ENCODE measurements at places on chromosomes 6 and 20.
A peak's percentile ranks its signal among the peaks of the same experiment; 100 is the strongest.

DNA sequence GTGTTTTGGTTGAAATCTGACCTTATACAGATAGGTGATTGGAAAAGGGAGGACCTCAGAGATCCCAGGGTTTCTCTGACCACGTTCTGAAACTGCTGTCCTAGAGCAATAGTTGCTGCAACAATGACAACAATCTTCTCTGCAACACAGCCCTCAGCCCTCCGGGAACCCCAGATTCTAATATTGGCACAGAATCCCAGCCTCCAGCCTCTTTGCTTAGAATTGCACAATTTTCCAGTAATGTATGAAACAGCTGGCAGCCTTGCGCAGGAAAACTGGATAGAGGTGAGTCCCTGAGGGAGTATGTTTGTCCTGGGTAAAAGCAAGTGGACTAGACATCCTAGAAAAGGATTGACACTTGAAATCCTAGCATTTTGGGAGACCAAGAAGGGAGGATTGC, 30.4 kb upstream of the PNRC1 start:
- no peaks in the 10 kb centered on the region for H3K36me3 ChIP-seq
- no peaks in the 10 kb centered on the region for H3K27me3 ChIP-seq
- DNase-seq, result no peak
- H3K4me1 ChIP-seq, result peaks cover 14% of the 10 kb centered on the region
- H3K27ac ChIP-seq, result no peak overlapping the region
- H3K4me3 ChIP-seq, result no peak overlapping the region

GRCh38 chr20:19952392-19952791, 64.8 kb upstream of the NAA20 start:
- H3K27ac ChIP-seq, result no peak overlapping the region
- H3K27me3 ChIP-seq, result no peaks in the 10 kb centered on the region
- peaks cover 8% of the 10 kb centered on the region for H3K4me1 ChIP-seq
- DNase-seq, result no peak
- H3K4me3 ChIP-seq, result no peak overlapping the region

DNA sequence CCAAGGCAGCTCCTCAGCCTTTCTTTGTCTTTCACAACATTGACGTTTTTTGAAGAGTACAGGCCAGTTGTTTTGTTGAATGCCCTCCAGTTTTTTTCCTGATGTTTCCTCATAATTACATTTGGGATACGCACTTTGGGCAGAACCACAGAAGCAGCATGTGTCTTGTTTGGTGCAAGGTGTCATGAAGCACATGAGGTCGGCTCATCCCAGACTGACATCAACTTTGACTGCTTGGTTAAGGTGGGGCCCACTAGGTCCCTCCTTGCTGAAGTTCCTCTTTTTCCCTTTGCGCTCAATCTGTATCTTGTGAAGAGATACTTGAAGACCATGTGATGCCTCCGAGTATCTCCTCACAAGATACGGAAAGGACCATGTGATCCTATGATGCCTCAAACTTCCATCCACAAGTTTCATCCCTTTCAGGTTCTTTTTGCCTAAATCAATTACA, 10.5 kb downstream of the SNAI1 start:
- H3K4me1 ChIP-seq, result peaks cover 9% of the 10 kb centered on the region
- no peak for DNase-seq
- no peak overlapping the region for H3K4me3 ChIP-seq
- no peaks in the 10 kb centered on the region for H3K36me3 ChIP-seq

GRCh38 chr20:33963751-33964150, 30.0 kb upstream of the RALY start:
- H3K27me3 ChIP-seq, result peaks cover 2% of the 10 kb centered on the region
- no peaks in the 10 kb centered on the region for H3K4me1 ChIP-seq
- no peak overlapping the region for H3K27ac ChIP-seq

- H3K27ac ChIP-seq, result no peak overlapping the region
- H3K27me3 ChIP-seq, result peaks cover 2% of the 10 kb centered on the region
- H3K4me1 ChIP-seq, result peaks cover 11% of the 10 kb centered on the region
Observed at GRCh38 chr6:37531437-37532036, 31.8 kb upstream of the CCDC167 start.

DNA sequence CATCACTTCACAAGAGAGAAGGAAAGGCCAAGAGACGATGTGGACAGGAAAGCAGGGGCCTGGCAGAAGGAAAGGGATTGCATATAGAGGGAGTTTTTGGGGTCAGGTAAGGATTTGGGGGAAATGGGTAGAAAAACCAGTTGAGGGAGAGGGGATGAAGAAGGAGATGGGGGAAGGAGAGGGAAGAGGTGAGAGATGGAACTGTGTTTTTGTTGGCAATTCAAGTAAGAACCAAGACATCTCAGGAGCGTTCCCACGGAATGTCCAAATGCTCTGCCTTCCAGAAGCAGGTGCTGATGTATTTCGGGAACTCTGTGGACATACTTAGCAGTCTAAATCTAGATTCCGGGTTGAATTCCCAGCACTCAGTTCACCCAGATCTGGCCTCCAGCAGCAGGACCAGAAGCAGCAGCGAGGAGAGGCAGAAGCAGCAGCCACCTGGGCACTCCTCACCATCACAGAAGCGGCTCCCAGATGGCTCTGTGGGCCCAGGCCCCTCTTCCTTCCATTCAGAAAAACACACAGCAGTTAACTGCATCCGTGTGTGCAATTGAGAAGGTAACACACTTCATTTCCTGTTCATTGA, 88.8 kb downstream of the DZANK1 start:
- no peak overlapping the region for H3K27ac ChIP-seq
- no peak overlapping the region for H3K4me3 ChIP-seq
- H3K4me1 ChIP-seq, result no peaks in the 10 kb centered on the region
- no peaks in the 10 kb centered on the region for H3K27me3 ChIP-seq
- no peaks in the 10 kb centered on the region for H3K36me3 ChIP-seq
- no peak for DNase-seq

GRCh38 chr6:56370561-56371211, 123.3 kb upstream of the COL21A1 start:
- H3K4me1 ChIP-seq, result peaks cover 3% of the 10 kb centered on the region
- no peak for DNase-seq
- H3K27ac ChIP-seq, result no peak overlapping the region
- no peak overlapping the region for H3K4me3 ChIP-seq

GRCh38 chr20:24001712-24002405, 13.3 kb upstream of the GGTLC1 start:
- H3K36me3 ChIP-seq, result no peaks in the 10 kb centered on the region
- peaks cover 3% of the 10 kb centered on the region for H3K27me3 ChIP-seq
- no peak overlapping the region for H3K4me3 ChIP-seq
- H3K27ac ChIP-seq, result no peak overlapping the region

- no peak overlapping the region for H3K27ac ChIP-seq
- peaks cover 10% of the 10 kb centered on the region for H3K36me3 ChIP-seq
Observed at GRCh38 chr20:44637522-44638372, 13.8 kb downstream of the ADA start.

GRCh38 chr6:98650941-98651340, 183.4 kb upstream of the POU3F2 start:
- H3K4me3 ChIP-seq, result no peak overlapping the region
- H3K27me3 ChIP-seq, result no peaks in the 10 kb centered on the region
- H3K27ac ChIP-seq, result no peak overlapping the region
- H3K4me1 ChIP-seq, result no peaks in the 10 kb centered on the region

GRCh38 chr6:143299253-143300166, 151.0 kb downstream of the ADAT2 start:
- H3K4me3 ChIP-seq, result no peak overlapping the region
- no peak overlapping the region for H3K27ac ChIP-seq
- no peaks in the 10 kb centered on the region for H3K27me3 ChIP-seq
- no peaks in the 10 kb centered on the region for H3K36me3 ChIP-seq
- DNase-seq, result no peak

- peaks cover 9% of the 10 kb centered on the region for H3K4me1 ChIP-seq
- H3K36me3 ChIP-seq, result peaks cover 46% of the 10 kb centered on the region
- no peak overlapping the region for H3K4me3 ChIP-seq
- H3K27ac ChIP-seq, result no peak overlapping the region
- no peaks in the 10 kb centered on the region for H3K27me3 ChIP-seq
- DNase-seq, result no peak
Observed at GRCh38 chr20:50577175-50578018, 67.2 kb downstream of the PTPN1 start.

DNA sequence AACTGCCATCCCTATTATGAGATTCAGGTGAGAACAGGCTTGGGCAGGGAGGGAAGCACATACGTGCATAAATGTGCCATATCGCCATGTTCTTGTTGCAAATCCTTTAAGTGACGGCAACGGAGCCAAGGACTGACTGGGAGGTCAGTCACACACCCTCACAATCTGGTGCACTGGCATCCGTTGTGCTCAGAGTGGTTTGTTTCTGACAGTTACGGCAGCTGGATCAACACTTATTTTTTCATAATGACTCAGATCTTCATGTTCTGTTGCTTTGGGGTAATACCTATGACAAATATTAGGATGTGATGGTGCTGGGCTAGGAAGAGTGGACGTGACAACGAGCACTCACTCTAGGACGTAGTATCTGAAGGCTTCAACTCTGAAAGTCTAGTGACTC, 56.2 kb upstream of the PREP start:
- H3K4me3 ChIP-seq, result peak overlapping the region; percentile 51
- DNase-seq, result peak; percentile 2
- no peaks in the 10 kb centered on the region for H3K36me3 ChIP-seq
- no peaks in the 10 kb centered on the region for H3K27me3 ChIP-seq
- peak overlapping the region; percentile 78 for H3K27ac ChIP-seq
- peaks cover 30% of the 10 kb centered on the region for H3K4me1 ChIP-seq

GRCh38 chr6:161545741-161546140, 271.9 kb upstream of the AGPAT4 start:
- no peaks in the 10 kb centered on the region for H3K36me3 ChIP-seq
- no peak for DNase-seq
- H3K27ac ChIP-seq, result no peak overlapping the region

GRCh38 chr6:89251170-89251569, 34.0 kb upstream of the GABRR1 start:
- DNase-seq, result no peak
- no peak overlapping the region for H3K4me3 ChIP-seq
- peaks cover 2% of the 10 kb centered on the region for H3K27me3 ChIP-seq

GRCh38 chr20:42041000-42041565, 422.9 kb upstream of the CHD6 start:
- no peak overlapping the region for H3K4me3 ChIP-seq
- DNase-seq, result no peak
- H3K36me3 ChIP-seq, result no peaks in the 10 kb centered on the region

- H3K4me3 ChIP-seq, result no peak overlapping the region
- H3K27ac ChIP-seq, result no peak overlapping the region
- no peaks in the 10 kb centered on the region for H3K36me3 ChIP-seq
- peaks cover 41% of the 10 kb centered on the region for H3K4me1 ChIP-seq
- no peak for DNase-seq
- H3K27me3 ChIP-seq, result peaks cover 14% of the 10 kb centered on the region
Observed at GRCh38 chr20:17857639-17858449, 110.8 kb downstream of the SNX5 start.

GRCh38 chr6:148747145-148747470, 278 bp downstream of the UST start:
- H3K4me3 ChIP-seq, result peak overlapping the region; percentile 85
- H3K4me1 ChIP-seq, result peaks cover 23% of the 10 kb centered on the region
- no peaks in the 10 kb centered on the region for H3K36me3 ChIP-seq
- DNase-seq, result no peak
- H3K27ac ChIP-seq, result no peak overlapping the region
- peaks cover 44% of the 10 kb centered on the region for H3K27me3 ChIP-seq

DNA sequence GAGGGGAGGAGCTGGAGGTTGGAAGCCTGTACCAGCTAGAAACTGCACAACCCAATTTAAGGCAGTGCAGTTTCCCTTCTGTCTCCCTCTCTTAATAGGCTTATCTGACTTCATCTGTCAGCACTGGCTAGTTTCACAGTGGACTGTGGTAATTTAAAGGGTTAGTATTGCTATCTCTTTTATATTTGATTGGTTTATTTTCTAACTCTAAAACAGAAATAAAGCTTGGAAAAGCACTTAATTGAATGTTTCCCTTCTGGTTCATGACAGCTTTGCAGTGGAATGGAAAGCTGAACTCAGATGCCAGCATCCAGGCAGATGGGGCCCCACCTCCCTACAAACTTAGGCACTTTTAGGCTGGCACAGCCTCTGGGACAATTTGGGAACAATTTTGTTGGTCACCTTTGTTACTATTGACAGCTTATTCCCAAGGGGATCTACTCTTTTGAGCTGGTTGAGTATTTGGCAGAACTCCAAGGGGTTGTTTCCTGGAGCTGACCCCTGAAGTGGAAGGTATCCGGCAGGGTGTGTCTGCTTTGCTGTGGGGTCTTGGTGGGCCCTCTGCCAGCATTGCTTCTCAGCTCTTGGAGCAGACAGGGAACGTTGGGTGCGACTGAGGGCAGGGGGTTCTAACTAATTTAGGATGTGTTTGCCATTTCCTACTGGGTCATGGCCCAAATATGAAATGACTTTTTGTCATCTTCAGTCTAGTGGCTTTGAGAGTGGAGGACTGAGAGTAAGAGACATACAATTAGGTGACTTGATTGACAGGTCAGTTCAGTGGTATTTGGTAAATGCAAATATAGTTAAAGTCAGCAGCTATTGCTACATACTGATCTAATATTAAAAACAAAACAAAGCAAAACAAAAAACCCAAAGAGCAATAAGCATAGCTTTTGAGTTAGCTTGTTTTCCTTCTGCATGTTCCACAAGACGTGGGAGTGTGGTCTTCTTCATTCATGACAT, 9.3 kb downstream of the SH3BGRL2 start:
- H3K36me3 ChIP-seq, result no peaks in the 10 kb centered on the region
- H3K4me1 ChIP-seq, result no peaks in the 10 kb centered on the region
- H3K27me3 ChIP-seq, result peaks cover 13% of the 10 kb centered on the region
- no peak overlapping the region for H3K27ac ChIP-seq
- no peak for DNase-seq

- DNase-seq, result no peak
- H3K4me1 ChIP-seq, result no peaks in the 10 kb centered on the region
- peaks cover 2% of the 10 kb centered on the region for H3K27me3 ChIP-seq
- H3K4me3 ChIP-seq, result no peak overlapping the region
- no peaks in the 10 kb centered on the region for H3K36me3 ChIP-seq
Observed at GRCh38 chr6:75775219-75775618, 26.2 kb downstream of the MYO6 start.

DNA sequence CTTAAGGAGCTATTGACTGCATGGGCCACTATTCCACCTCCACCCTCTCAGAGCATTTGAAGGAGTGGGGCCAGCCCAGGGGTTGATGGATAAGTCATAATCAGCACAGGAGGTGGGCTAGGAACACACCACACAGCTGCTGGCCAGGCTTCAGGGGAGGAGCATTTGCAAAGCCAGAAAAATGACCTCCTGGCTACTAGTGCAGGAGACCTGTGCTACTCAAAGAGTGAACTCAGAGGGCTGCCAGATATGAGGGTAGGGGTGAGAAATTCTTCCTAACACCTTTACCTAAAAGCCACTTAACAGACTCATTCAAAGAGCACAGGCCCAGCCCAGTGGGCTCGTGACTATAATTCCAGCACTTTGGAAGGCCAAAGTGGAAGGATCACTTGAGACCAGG, 210.8 kb downstream of the TBXT start:
- H3K4me3 ChIP-seq, result no peak overlapping the region
- H3K27ac ChIP-seq, result no peak overlapping the region
- H3K27me3 ChIP-seq, result peaks cover 3% of the 10 kb centered on the region
- no peaks in the 10 kb centered on the region for H3K4me1 ChIP-seq
- H3K36me3 ChIP-seq, result no peaks in the 10 kb centered on the region

Measured in activated naive CD8-positive, alpha-beta T cell treated with anti-CD3 and anti-CD28 coated beads, Interleukin-2, amount 50 U/mL, for 24 hours (primary cell).